ENCODE measurements at places on chromosomes 2 and 18.

DNA sequence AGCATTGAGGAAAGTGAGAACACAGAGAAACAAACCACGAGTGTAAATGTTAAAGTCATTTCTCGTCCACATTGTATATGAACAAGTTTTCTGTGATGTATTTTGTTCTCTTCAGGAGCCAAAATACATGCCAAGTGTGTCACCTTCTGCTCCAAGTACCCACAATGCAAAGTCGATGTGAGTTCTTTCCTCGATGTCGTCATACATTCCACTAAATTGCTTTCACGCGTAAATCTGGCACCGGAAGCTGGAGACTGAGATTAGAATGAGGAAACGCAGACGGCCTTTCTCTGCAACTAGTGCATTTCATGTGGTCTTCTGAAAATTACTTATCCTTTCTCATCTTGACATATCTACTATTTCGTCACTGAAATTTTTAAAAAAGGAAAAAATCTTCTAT, 118.5 kb upstream of the SALL3 start:
- DNase-seq: no peak

DNA sequence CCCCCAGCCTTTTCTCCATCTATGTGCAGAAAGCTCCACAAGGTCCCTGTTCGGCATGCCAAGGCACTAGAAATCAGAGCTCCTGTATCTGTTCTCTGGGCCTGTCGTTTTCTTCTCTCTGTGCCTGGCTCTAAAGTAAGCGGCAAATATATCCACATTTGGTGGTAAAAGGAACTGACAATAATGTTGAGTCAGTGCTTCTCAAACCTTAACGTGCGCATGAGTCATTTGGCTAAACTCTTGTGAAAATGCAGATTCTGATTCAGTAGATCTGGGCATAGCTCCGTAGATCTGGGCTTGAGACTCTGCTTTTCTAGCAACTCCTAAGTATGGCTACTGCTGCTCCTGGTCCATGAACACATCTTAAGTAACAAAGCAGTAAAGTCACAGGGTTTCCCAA, 16.5 kb upstream of the ACSL3 start:
- DNase-seq: peak; percentile 69

- peak; percentile 6 for DNase-seq
Observed at GRCh38 chr2:179936654-179937053, 70.4 kb downstream of the CWC22 start.

GRCh38 chr2:145416640-145417039, 896.7 kb upstream of the ZEB2 start:
- DNase-seq: no peak

DNA sequence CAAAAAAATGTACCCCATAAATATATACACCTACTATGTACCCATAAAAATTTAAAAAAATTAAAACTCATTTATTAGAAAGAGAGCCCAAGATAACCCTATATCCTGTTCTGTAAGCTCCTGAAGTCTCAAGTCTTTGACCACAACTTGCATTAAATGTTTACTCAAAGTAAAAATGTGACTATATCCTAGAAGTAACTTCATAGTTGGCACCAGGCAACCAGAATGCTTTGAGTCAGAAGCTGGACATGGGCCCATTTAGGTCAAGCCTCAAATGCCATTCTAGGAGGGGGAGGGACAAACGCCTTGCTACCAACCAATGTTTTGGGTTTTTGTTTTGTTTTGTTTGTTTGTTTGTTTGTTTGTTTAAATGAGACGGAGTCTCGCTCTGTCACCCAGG, 9.3 kb upstream of the TBC1D8 start:
- peak; percentile 22 for DNase-seq

DNA sequence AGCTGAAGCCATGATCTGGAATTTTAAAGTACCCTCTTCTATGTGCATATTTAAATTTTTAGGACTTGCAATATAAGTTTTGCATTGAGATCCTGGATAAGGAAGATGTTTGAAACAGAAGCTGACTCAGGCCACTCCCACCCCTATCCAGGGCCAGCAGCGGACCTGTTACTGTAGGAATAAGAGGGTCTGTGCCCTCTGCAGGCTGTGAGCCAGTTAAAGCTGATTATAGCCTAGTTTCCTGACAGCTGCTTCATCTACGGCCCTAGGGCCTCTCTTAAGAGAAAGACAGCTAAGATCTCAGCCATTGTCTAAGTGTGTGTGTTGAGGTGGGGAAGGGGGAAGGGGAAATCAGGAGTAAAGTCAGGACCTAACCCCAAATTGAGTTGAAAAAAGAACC, 234.0 kb downstream of the HAUS1 start:
- DNase-seq: no peak

- DNase-seq: no peak
Observed at GRCh38 chr2:23761638-23762037, 165.3 kb downstream of the ATAD2B start.

DNA sequence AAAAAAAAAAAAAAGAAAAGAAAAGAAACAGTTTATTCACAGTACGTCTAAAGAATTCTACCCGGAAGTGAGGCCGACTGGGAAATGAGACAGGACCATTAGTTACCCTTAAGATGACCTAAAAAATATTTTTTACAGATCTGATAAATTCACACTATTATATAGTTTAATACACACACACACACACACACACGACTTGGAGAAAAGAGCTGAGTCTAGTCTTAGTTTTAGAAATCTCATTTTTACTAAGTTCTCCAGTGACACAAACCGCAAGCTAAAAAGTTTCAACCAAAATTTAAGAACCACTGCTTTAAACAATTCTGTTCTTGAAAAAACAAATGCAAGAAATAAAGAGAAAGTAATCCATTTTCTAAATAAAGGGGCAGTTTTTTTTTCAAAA, 27.1 kb downstream of the ST3GAL5 start:
- DNase-seq: no peak

- no peak for DNase-seq
Observed at GRCh38 chr2:158113741-158114295, 12.1 kb downstream of the UPP2 start.

DNA sequence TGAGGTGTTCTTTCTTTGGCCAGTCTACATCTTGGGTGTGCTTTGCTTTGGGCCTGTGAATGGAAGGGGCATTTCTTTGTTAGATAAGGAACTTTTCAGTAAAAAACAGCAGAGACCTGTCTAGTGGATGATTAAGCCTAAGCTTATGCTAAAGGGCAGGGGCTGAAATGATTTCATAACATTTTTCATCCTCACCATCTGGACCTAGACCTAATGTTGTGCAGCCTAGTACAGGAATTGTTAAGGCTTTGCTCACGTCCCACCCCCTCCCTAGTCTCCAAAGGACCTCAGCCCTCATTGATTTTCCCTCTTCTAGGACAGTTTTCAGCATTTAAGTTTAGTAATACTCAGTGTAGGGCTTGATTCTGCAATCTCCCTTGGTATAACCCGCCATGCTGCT, 111.8 kb downstream of the PRKCE start:
- no peak for DNase-seq

GRCh38 chr2:86410581-86410980, 30.6 kb upstream of the KDM3A start:
- no peak for DNase-seq

- DNase-seq: no peak
Observed at GRCh38 chr2:20356042-20356441, 5.4 kb upstream of the PUM2 start.

- DNase-seq: no peak
Observed at GRCh38 chr2:232870018-232870765, at the start of gene SNORC. TSS of gene SNORC (plus strand) at chr2:232870264. CDS start at chr2:232870342, 78 bp downstream.

DNA sequence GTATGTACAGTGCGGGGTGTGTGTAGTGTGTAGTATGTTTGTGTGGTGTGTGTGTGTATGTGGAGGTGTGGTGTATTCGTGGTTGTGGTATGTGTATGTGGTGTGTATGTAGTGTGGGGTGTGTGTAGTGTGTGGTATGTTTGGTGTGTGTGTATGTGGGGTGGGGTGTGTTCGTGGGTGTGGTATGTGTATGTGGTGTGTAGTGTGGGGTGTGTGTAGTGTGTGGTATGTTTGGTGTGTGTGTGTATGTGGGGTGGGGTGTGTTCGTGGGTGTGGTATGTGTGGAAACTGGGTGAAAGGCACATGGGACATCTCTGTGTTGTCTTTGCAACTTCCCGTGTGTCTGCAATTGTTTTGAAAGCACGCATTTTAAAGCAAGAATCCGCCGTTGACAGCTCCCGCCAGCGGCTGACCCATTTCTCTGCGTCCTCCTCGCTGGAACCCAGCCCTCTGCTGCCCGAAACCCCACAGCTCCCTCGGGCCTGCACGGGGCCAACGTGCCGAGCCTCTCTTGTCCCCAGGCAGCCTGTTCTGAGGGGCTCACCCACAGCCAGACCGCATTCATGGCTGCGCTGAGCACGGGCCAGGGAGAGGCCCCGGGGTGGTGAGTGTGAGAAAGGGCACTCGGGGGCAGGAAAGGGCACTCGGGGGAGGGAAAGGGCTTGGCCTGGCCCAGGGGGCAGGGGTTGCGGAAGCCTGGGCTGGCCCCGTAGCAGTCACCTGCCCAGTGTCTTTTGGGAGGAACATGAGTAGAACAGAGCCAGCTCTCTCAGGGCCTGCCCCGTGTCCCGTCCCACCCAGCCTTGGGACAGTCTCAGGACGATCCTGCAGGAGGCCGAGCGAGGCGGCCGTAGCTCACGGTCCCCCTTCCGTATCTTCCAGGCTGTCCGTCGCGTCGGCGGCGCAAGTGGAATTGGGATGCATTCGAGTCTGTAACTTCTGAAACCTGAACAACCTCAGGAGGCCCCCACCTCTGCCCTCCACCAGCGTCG, 61.4 kb downstream of the TWIST2 start:
- DNase-seq: no peak

DNA sequence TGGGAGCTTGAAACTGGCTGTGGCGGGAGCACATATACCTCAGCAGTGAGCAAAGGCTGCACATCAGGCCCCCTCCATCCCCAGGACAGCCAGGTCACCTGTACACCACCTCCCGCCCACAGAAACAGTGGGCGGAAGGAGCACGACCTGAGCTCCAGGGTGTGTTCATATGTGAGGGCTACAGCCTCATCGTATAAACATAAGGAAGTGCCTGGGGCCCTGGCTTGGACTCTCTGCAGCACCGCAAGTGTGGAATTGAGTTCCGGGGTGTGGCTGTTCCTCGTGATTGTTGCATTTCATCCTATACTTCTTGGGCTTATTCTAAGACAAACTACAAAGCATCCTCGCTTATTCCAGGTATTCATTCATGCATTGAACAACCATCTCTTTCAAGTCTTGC, 60.1 kb upstream of the TPO start:
- DNase-seq: no peak

DNA sequence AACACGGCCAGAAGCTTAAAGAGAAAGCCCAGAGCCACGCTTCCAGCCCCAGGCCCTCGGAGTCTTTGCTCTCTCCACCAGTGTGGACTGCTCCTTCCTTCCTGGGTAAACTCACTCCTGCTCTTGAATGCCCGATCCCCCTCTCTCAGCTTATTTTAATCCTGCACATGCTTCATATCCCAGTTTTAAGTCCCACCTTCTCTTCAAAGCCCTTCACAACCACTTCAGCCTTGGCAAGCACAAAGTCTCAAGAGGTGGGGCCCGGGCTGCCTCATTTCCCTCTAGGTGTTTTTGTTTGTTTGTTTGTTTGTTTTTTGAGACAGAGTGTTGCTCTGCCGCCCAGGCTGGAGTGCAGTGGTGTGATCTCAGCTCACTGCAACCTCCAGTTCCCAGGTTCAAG, 21.6 kb upstream of the CREG2 start:
- DNase-seq: no peak

DNA sequence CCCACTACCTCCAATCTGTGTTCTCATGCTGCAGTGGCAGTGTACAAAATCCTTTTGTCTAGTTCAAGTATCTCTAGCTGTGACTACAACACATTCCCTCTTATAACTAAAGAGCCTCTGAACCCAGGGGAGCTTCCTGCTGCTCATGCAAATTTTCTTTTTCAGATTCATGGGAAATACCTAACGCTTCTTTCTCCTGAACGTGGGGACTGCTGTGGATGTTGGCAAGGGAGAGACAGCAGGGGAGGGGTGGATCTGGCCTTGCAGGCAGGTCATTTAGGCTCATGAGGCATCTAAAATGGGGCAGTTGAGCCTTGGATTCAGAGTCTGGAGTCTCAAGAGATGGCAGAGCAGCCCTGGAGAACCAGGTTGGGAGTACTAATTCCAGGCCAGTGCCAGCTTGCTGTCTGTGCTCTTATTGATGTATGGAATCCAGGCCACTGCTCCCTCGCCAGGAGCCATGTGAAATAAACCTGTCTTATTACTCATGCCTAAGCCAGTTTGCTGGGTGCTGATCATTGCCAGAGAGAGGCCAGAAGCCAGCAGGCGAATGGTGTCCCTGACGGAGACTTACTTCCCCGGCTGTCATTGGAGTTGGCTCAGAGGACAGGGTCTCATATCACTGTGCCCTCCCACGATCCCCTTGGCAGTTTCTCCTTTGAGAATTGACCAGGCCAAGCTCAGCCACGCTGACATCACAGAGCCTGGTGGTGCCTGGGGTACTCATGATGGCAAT, 29.2 kb upstream of the TNP1 start:
- no peak for DNase-seq

DNA sequence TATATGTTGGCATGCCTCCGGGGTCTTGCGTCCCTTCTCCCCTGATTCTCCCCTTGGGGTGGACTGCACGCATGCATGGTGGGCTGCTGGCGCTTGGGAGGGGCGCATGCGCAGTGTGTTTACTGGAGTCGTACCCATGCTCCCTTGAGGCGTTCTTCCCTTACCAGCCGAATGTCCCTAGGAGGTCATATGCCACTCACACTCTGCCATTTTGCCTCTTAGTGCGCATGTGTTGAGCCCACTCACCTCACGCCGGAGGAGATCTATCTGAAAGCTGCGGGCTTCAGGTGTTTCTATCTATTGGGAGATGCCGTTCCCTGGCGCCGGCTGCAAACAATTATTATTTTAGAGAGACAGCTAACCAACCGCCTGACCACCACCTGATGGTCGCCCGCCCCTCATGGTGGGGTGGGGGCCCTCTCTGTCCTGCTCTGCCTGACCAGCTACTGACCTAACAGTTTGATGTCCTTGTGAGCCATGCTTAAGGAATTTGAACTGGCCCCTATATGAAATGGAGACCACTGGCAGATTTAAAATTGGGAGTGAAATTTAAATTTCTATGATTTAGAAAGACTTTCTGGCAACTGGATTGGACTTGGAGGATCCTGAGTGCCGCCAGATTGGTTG, 179.6 kb downstream of the RNF144A start:
- no peak for DNase-seq

GRCh38 chr2:140526575-140526974, 1604.2 kb downstream of the LRP1B start:
- peak; percentile 73 for DNase-seq

DNA sequence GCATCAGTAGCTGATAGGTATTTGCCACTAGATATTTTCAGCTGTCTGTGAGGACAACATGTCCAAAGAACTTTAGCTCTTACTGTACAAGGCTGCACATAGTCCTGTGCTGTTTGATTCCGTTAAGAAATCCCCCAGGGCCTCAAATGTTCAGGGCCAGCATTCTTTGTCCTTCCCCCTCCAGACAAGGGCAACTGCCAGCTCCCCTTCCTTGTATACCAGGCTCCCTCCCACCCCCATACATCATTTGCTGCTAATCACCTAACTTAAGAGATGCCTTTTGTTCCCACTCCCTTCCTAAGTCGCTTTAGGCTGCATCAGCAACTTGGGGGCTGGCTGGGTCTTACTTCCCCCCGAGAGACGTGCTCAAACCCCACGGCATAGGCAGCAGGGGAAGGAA, 138.7 kb downstream of the CDH20 start:
- no peak for DNase-seq
